OCI-LY7 (cell line): ENCODE measurements at places on chromosomes 4 and X. TPM values are rescaled to one million over a fixed set of nuclear protein-coding genes. Genes with fewer than 3 reads are reported as not detected.

ZBTB33 gene
- total RNA-seq: 17.7 and 19.3 TPM in 2 replicates

FRG2 gene
- total RNA-seq: not detected in 2 replicates

PPP4R3C gene
- not detected in 2 replicates for total RNA-seq

PDGFC gene
- not detected in 2 replicates for total RNA-seq

ZAR1 gene
- total RNA-seq: not detected in 2 replicates

PHOX2B gene
- not detected in 2 replicates for total RNA-seq

NOX1 gene
- not detected in 2 replicates for total RNA-seq

MAB21L2 gene
- total RNA-seq: not detected in 2 replicates

USP17L24 gene
- not detected in 2 replicates for total RNA-seq

SLC49A3 gene
- not detected in 2 replicates for total RNA-seq

CT47B1 gene
- not detected in 2 replicates for total RNA-seq

NDNF gene
- not detected in 2 replicates for total RNA-seq

JADE1 gene
- 64.0 and 72.4 TPM in 2 replicates for total RNA-seq

HPSE gene
- 2.4 and 3.0 TPM in 2 replicates for total RNA-seq

UGT8 gene
- 18.5 and 20.7 TPM in 2 replicates for total RNA-seq

KLF8 gene
- total RNA-seq: not detected in 2 replicates
